ENCODE measurements at places on chromosomes 2 and 18.

DNA sequence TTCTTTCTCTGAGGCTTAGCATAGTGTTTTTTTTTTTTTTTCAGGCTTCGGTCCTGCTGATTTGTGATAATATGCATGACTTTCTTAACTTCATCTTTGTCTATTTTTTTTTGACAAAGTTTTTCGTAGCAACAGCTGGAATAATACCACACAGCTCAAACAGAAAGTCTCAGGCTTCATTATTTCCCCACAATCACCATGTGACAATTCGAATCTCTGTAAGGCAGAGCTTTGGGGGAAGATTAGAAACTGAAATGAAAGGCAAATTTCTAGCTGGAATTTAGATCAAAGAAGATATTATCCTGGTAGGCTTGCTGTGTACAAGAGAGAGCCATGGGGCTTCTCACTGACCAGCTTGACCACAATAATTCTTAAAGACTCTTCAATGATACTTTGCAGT lies 12.2 kb upstream of the CD28 start:
- DNase-seq: no peak

DNA sequence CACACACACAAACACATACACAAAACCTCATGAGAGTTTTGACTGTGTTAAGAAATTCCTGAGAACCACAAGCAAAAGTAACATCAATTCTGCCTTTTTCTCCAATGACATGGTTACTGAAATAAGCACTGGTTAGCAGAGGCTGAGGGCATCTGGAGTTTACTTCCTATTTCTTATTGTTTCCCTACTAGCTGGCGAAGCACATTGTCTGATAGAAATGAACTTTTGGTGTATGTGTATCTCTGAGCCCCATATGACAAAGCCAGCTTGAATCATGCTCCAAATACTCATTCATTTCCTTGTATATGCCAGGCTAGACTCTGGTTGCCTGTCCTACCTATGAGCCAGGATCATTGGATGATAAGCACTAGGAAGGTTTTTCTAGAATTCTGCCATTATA lies 203.1 kb downstream of the NCKAP5 start:
- DNase-seq: no peak

- DNase-seq: no peak
Measured at GRCh38 chr18:73688851-73689711, 458.6 kb downstream of the FBXO15 start.

DNA sequence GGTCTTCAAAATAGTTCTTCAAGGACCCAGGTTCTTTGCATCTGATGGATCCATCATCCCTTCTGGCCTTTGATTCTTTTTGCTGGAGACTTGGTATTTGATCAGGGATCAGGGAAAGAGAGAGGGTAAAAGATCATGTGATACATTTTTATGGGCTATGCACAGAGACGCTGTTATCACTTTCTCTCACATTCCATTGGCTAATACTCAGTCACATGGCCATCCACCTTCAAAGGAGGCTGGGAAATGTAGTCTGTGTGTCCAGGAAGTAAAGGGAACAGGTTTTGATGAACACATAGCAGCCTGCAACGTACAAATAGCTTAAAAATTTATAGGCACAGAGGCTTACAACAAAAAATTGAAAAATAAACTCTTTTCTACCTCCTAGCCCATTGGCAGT lies 629.6 kb upstream of the FANCL start:
- DNase-seq: no peak

GRCh38 chr18:48800466-48800865 lies 150.3 kb downstream of the SMAD7 start:
- no peak for DNase-seq

GRCh38 chr18:67574749-67575148 lies 58.2 kb upstream of the DSEL start:
- no peak for DNase-seq

DNA sequence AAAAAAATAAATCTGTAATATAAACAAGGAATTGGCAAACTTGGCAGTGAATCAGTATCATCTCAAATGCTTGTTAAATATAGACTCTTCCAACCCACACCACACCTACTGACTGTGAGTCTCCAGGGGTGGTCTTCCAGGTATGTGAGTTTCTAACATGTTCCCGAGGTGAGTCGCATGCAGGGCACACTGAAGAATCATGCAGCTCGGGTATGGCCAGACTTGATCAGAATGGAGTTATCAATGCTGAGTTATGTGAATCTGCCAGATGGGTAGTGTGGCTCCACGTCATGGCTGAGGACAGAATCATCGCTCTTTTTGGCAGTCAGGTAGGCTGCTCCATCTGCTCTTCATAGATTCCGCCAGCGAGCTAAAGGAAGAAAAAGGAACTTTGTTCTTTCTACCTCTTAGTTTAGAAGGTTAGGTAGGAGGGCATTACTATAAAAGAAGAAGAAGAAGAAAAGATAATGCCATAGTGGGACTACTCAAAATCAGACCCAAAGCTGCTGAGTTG lies 1279.7 kb upstream of the ZEB2 start:
- no peak for DNase-seq

- no peak for DNase-seq
Measured at GRCh38 chr2:142974288-142975024, 97.0 kb downstream of the KYNU start.

GRCh38 chr2:26971911-26972786 lies 1.7 kb downstream of the MAPRE3 start:
- no peak for DNase-seq

GRCh38 chr2:114762986-114763385 lies 320.5 kb downstream of the DPP10 start:
- DNase-seq: no peak

DNA sequence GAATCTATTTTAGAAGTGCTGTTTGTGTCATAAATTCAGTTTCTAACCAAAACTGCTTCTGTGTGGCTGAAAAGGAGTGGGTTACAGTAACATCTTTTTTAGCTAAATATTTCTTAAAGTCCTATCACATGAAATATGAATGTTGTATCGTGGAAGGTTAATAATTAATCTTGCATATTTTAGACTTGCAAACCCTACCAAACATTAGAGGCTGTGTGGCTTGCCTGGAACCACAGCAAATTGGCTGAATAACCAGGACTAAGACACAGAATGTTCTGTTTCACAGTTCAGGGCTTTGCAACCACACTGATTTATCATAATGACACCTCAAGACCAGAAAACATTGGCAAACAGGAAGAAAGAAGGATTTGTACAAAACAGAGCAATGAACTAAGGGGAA lies 208.9 kb upstream of the CNTNAP5 start:
- DNase-seq: no peak

DNA sequence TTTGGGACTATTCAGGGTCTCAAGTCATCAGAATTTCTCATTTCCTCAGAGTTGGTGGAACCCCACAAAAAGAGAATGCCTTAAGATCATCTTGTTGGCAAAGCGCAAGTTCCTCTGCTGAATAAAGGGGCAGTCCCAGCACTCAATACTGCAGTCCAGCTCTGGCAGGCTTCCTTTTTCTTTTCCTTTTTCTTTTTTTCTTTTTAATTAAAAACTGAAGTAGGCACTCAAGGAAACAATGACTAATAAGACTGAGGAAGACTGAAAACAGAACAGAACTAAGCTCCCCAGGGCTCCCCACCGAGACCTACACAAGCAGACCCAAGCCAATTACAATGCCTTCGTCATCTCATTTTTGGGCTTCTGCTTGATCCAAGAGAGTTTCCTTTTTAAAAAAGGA lies 82.0 kb downstream of the STK39 start:
- DNase-seq: no peak

DNA sequence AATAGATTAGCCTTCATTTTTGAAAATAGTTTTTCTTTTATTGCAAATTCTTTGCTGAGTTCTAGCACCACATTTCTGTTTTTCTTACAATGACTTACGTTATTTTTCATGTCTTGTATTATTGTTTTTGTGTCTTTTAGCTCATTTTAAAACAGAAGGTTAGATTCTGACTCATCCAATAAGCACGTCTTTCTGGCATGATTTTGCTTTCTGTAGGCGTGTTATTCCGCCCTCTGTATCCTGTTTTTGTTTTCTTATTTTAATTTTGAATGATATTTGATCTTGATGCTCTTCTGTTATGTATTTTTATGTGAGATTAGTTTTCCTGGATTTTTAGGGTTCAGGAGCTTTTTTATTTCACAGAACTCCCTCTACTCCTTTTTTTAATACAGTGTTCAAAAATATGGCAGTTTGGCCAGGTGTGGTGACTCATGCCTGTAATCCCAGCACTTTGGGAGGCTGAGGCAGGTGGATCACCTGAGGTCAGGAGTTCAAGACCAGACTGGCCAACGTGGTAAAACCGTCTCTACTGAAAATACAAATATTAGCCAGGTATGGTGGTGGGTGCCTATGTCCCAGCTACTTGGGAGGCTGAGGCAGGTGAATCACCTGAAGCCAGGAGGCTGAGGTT lies 145.0 kb downstream of the CLIP4 start:
- no peak for DNase-seq

Data from NCI-H524 treated with DMSO at 0.1 percent for 48 hours (cell line).